EL (cell line): ENCODE measurements at places on chromosomes 2 and 18.

DNA sequence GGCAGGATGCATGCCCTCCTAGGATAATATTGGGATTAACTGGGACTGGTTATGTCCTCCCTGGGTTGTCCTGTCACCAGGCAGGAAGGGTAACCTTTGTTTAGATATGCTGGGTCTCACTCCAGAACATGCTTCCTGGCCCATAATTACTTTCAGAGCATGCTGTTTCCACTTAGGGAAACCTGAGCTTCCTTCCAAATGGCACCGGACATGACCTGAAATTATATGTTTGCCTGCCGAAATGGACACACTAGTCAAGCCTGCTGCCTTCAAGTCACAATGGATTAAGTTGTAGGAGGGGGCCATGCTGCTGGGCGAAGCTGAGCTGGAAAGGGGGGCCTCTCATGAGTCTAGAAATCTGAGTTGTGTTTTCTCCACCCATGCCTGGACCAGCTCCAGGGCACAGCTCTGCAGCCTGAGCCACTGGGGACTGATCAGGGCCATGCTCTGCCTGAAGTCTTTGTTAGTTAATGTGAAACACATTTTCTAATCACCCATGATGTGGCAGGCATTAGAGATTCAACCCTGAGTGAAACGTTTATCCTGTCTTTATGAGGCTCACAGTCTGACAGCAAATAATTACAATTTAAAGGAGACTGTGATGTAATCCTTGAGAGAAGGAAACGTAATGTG is 273.3 kb downstream of the TNS1 start:
- no peak for DNase-seq

- no peak for DNase-seq
Observed at GRCh38 chr2:33342705-33343104, 133.7 kb upstream of the RASGRP3 start.

DNA sequence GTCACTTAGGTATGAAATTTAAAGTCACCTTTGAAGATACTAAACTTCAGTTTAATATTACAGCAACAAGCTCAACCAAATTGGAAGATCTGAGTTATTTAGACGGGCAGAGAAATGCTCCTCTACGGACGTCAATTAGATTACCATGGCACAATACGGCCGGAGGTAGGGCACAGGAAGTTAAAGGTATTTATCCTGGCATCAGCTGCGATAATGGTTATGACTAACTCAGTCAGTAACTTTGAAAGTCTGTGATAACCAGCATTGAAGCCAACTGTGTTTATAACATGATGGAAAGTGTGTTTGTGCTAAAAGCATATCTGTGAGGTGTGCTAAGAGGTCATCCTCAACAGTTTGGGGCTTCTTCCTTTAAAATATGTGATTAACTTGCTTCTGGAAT is 117.3 kb downstream of the WDSUB1 start:
- DNase-seq, result no peak

DNA sequence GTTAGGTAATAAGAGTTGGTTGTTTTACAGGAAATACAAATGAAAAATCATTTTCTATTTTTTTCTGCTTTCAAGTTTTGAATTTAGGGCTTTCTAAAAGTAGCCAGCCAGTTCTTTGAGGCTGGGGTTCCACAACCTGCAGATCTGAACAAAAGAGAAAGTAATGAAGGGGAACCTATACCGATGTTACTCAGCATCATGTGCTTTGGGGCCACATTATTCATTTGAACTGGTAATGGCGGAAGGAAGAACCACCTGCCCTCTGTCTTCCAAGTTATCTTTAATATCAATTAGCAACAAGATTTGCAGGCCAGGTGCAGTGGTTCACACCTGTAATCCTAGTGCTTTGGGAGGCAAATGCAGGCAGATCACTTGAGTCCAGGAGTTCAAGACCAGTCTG is 12.9 kb upstream of the MRO start:
- DNase-seq, result no peak

GRCh38 chr2:227849906-227850305 is 21.5 kb upstream of the DAW1 start:
- peak; percentile 53 for DNase-seq

DNA sequence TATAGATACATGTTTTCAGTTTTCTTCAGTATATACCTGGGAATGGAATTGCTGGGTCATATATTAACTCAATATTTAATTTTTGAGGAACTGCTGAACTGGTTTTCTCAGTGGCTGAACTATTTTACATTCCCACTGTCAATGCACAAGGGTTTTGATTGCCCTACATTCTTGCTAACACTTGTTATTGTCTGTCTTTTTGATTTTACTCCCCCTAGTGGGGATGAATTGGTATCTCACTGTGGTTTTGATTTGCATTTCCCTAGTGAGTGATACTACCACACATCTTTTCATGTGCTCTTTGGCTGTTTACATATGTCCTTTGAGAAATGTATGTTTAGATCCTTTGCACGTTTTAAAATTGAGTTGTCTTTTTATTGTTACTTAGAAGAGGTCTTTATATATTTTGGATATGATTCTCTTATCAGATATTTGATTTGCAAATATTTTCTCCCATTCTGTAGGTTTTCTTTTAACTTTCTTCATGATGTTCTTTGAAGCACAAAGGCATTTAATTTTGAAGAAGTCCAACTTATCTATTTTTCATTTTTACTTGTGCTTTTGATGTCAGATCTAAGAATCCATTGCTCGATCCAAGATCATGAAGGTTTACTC is 36.2 kb downstream of the ASB1 start:
- DNase-seq, result peak; percentile 60

DNA sequence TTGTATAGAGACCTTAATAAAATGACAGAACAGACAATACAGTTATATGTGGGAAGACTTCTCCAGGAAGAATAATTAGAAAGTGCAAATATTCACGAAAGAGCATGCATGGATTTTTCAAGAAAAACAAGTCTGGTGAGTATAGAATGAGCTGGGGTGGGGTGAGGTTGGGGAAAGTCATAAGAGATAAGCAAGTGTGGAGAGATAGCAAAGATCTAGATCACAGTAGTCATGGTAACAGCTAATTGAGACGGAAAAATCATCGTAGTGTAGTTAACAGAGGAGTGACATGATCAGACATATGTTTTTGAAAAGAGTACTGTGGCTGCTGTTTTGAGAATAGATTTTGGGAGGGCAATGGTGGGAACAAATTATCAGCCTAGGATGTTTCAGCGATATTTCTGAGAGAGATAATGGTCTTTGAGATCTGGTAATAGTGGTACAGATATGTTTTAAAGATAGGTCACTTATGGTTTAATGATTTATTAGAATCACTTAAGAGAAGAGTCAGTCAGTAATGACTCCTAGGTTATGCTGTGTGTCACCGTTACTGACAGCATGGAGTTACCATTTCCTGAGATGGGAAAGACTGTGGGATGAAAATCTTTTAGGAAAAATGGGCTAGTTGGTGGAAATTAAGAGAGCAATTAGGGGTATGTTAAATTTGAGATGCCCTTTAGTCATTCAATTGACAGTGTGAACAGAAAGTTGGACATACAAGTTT is 248.5 kb upstream of the SLC8A1 start:
- DNase-seq, result no peak

DNA sequence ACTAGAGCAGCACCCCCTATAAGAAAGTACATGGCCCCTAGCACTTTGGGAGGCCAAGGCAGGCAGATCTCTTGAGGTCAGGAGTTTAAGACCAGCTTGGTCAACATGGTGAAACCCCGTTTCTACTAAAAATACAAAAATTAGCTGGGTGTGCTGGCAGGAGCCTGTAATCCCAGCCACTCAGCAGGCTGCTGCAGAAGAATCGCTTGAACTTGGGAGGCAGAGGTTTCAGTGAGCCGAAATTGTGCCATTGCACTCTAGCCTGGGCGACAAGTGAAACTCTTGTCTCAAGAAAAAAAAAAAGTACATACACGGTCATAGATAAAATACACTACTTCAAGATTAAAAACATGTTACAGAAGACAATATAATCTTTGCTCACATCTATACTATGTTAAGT is 63.8 kb downstream of the RAPH1 start:
- no peak for DNase-seq

DNA sequence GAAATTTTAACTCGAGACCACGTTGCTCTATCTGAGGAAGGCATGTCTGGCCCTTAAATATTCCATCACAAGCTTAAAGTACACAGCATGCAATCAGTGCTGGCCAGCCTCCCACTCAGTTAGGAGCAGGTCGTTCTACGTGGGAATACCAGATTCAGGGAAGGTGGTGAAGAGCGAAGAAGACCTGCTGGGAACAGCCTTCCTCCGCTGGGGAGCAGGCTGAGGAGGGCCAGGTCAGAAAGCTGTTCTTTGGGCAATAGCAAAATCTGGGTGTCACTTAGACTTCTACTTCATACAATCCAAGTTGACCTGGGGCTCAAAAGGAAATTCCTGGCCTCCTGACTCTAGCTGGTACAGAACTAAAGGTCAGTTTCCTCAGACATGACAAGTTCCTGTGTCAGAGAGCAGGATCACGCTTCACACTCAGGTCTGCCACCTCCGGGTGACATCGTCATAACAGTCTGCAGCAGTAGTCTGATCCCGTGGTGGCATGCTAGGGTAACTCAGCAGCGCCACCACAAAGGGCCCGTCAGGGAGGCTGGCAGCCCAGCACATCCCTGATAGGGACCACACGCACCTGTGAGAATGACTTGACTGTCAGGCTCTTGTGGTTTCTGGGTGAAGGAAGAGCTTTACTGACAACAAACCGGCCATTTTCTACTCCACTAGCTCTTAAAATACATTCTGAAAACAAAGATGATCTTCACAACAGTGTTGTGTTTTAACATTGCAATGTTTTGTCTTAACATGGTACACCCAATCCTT is 35.2 kb upstream of the NAPG start:
- no peak for DNase-seq

DNA sequence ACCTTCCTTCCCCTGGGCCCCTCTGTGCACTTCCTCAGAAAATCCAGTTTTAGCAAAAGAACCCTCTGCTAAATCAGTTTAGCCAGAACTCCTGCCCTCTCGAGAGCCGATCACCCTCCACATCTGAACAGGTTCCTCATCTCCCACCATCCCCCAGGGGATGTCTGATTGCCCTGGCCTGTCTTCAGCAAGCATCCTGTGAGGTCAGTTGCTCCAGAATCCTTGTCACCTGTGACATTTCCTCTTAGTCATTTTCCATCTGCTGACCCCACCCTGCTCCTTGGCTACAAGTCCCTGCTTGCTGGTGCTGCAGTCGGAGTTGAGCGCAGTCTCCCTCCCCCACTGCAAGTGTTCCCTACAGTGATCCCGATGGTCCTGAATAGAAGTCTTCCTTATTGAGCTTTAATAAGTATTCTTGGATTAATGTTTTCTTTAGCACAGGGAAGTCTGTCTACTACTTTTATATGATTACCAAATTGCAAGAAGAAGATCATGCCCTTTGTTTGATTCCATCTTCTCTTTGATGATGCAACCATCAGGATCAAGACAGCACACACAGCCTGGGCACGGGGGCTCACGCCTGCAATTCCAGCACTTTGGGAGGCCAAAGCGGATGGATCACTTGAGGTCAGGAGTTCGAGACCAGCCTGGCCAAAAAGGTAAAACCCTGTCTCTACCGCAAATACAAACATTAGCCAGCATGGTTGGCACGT is 30.9 kb upstream of the UBE2F start:
- DNase-seq, result no peak

DNA sequence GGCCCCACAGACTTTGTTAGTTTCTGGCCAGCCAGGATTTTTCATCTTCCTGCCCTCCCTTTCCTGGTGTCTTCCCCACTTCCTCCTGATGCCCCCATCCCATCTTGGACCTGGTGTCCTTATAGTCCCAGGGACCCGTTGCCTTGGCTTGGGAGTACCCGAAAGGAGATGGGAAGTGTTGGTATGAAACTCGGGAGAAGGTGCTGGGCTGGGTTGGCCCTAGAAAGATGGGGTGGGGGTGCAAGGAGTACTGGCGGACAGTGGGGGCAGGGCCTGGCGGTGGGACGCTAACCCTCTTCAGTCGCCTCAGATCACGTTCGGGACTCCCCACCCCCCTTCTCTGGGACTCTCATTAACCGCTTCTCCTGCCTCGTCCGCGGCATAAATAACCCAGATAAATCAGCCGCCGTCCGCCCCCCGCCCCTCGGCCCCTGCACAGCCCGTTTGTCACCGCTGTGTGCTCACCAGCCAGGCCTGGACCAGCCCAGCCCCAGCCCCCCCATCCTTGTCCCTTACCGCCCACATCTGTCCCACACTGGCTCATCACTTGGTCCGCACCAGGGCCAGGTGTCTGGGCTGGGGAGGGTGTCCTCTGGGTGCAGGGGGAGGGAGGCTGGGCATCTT is 3.7 kb upstream of the ASIC4 start:
- DNase-seq, result no peak

- peak; percentile 90 for DNase-seq
Observed at GRCh38 chr18:56067969-56068671, 480.1 kb upstream of the TCF4 start.

- no peak for DNase-seq
Observed at GRCh38 chr2:219567791-219568361, 3.5 kb downstream of the OBSL1 start.

- no peak for DNase-seq
Observed at GRCh38 chr2:114128725-114129124, 238.8 kb downstream of the ACTR3 start.

DNA sequence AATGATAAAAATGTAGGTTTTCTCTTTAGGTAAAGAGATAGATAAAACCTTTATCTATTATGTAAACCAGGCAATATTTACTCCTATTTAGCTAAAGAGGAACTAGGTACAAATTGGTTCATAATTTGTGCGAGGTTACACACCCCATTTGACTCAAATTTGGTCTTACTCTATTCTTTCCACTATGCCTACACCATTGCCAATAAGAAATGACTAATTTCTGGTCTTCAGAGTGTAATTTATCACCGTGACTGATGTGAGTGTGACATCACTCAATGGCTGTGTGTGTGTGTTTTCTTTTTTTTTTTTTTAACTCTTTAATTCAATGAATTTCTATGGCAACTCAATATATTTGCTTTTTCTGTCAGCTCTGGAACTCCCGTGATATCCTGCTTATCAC is 955.8 kb downstream of the TDRD15 start:
- no peak for DNase-seq

DNA sequence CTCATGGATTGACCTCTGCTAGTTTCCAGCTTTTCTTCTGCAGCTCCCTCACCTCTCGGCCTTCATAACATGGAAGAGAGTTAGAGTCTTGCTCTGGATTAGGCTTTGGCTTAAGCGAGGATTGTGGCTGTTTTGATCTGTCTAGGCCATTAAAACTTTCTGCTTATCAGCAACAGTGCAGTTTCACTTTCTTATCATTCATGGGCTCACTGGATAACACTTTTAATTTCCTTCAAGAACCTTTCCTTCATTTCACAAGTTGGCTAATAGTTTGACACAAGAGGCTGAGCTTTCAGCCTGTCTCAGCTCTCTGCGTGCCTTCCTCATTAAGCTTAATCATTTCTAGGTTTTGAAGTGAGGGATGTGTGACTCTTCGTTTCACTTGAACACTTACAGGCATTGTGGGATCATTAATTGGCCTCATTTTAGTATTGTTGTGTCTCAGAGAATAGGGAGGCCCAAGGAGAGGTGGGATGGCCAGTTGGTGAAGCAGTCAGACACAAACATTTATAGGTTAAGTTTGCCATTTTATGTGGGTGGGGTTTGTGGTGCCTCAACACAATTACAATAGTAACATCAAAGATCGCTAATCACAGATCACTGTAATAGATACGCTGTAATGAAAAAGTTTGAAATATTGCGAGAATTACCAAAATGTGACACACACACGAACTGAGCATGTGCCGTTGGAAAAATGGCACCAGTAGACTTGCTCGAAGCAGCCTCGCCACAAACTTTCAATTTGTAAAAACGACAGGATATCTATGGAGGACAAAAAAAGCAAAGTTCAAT is 129.3 kb downstream of the ZNF236 start:
- no peak for DNase-seq

GRCh38 chr2:237326266-237327171 is 87.4 kb downstream of the COL6A3 start:
- DNase-seq, result no peak

GRCh38 chr2:55887901-55888624 is 35.5 kb downstream of the EFEMP1 start:
- peak; percentile 76 for DNase-seq
